ENCODE measurements at places on chromosomes 1 and 21.

GRCh38 chr1:167430134-167430848 lies 88.0 kb downstream of the CD247 start:
- DNase-seq: no peak

DNA sequence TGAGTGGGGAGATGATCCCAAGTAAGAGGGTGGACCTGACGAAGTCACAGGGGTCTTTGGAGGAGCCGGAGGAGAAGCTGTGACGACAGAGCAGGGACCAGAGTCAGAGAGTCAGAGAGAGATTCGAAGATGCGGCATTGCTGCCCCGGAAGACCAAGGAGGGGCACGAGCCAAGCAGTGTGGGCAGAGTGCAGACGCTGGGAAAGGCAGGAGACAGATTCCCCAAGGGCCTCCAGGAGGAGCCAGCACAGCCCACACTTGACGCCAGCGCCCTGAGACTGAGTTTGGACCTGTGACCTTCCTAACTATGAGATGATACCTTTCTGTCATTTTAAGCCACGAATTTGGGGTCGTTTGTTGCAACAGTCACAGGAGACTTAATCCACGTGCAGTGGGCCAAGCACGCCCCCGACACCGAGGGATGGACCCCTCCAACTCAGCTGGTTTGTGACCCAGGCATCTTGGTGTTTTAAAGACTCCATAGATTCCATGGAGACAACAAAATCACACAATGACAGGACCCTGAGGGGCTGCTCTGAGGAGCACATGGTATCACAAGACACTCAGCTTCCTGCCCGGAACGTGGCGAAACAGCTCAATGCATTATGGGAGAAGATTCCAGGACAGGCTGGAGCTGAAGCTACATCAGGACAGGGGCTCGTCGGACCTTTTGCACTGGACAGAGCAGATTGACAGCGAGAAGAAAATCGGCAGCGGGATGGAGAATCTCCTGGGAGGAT lies 11.0 kb upstream of the TFF1 start:
- DNase-seq: no peak

DNA sequence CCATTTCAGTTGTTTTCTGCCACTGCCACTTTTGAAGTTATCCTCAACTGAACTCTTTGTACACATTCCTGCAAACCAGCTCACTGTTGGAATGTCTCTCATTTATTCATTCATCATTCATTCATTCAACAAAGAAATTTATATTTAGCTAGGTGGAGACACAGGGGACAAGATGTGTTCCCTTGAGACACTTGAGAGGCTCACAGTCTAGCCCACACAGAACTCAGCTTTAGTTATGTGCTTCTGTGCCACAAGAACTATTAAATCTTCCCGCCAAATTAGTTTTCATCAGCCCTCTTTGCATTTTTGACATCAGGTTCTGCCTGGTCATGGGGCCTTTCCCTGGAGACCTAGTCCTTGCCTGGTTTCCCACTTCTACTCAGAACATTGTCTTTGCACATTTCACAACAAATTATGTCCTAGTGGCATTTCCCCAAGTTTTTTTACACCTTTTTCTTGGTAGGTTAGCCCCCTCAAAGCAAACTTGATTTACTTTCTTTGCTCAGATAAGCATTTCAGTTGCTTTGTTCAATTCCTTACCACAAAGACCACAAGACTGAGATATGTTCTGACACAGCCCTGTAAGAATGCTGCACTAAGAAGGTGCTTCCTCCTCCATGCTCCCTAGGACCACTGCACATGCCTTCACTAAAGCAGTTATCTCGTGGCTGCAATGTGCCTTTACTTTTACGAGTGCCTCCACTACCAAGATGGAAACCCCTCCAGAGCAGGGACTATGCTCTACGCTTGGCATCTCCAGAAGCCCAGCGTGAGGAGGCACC lies 31.0 kb downstream of the ILDR2 start:
- DNase-seq: peak; percentile 13

- no peak for DNase-seq
Measured at GRCh38 chr1:58768971-58769808, 14.7 kb downstream of the JUN start.

DNA sequence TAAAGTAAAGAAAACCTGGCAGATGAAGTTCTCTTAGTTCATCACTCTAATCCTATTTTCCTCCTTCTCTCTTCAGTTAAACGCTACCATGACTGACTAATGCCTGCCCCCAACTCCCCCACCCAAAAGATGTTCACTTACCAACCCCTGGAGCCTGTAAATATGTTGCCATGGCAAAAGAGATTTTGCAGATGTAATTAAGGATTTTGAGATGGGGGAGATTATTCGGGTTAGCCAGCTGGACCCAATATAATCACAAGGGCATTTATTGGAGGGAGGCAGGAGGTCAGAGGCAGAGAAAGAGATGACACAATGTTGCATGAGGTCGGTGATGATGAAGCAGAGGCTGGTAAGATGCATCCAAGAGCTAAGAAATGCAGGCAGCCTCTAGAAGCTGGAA lies 69.3 kb upstream of the PPP2R5A start:
- DNase-seq: no peak

- DNase-seq: no peak
Measured at GRCh38 chr21:41031701-41032220, 136.2 kb upstream of the BACE2 start.

GRCh38 chr1:219587801-219588561 lies 24.9 kb downstream of the ZC3H11B start:
- DNase-seq: no peak

- no peak for DNase-seq
Measured at GRCh38 chr1:39970274-39970673, 15.3 kb downstream of the MFSD2A start.

DNA sequence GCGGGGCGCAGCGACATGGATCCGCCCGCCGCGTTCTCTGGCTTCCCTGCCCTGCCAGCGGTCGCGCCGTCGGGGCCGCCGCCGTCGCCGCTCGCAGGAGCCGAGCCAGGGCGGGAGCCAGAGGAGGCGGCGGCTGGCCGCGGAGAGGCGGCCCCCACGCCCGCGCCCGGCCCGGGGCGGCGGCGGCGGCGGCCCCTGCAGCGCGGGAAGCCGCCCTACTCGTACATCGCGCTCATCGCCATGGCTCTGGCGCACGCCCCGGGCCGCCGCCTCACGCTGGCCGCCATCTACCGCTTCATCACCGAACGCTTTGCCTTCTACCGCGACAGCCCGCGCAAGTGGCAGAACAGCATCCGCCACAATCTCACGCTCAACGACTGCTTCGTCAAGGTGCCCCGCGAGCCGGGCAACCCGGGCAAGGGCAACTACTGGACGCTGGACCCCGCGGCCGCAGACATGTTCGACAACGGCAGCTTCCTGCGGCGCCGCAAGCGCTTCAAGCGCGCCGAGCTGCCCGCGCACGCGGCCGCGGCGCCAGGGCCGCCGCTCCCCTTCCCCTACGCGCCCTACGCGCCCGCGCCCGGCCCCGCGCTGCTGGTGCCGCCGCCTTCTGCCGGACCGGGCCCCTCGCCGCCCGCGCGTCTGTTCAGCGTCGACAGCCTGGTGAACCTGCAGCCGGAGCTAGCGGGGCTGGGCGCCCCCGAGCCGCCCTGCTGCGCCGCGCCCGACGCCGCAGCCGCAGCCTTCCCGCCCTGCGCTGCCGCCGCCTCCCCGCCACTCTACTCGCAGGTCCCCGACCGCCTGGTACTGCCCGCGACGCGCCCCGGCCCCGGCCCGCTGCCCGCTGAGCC lies 459 bp downstream of the FOXE3 start:
- DNase-seq: no peak

DNA sequence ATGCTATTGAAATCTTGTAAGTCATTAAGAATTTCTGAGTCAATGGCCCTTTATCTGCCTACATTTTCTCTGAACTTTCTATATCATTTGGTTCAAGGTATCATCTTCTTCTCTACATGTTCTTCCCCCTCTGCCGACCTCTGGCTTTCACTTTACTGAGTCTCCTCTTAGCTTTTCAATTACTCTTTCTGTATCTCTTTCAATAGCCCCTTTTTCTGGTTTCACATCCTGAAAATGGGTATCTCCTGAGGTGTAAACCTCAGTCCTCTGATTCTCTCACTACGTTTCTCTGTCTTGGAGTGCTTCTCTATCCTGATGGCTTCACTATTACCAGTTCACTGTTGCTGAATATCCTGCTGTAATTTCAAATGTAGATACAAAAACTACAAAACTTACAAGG lies 98.9 kb downstream of the LYST start:
- no peak for DNase-seq

- DNase-seq: no peak
Measured at GRCh38 chr1:226672339-226672762, 66.7 kb downstream of the ITPKB start.

DNA sequence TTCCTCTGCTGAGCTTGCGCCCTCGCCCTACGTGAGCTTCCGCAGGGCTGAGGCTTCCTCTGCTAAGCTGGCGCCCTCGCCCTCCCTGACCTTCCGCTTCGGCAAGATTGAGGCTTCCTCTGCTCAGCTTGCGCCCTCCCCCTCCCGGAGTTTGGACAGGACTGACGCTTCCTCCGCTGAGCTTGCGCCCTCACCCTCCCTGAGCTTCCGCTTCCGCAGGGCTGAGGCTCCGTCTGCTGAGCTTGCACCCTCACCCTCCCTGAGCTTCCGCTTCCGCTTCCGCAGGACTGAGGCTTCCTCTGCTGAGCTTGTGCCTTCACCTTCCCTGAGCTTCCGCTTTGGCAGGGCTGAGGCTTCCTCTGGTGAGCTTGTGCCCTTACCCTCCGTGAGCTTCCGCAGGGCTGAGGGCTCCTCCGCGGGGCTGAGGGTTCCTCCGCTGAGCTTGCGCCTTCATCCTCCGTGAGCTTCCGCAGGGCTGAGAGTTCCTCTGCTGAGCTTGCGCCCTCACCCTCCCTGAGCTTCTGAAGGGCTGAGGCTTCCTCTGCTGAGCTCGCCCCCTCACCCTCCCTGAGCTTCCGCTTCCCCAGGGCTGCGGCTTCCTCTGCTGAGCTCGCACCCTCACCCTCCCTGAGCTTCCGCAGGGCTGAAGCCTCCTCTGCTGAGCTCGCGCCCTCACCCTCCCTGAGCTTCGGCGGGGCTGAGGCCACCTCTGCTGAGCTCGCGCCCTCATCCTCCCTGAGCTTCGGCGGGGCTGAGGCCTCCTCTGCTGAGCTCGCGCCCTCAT lies 753.6 kb upstream of the TPTE start:
- no peak for DNase-seq

DNA sequence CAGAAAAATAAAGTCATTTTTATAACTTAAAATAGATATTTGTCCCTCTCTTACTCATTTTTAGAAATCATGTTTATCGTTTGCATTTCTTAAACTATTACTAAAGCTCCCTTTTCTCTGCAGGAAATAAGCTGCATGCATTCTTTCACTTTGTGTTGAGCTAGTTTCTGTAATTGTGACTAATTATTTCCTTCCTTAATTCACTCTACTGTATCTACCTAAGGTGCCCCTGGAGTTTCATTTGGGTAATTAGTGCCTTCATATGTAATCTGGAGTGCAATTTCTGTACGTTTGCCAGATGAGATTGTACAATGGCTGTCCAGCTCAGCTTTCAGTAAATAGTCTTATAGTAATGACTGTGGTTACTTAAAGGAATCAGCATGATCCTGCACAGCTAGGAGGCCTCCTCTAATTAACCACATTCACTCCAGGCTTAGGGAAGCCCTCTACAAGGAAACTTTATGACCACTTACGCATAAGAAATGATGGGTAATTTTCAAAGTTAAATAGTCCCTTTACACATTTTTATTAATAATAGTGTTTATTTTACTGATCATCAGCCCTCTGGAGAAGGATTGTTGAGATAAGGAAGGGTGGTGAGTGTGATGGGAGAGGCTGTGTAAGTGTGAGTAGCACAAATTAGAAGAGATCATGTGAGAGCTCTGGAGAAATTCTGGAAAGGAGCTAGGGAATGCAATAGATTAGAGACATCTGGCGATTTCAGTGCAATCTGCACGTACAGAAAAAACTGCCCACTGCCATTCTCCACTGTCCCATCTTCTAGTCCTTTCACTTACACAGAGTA lies 86.8 kb downstream of the LRRC8C start:
- DNase-seq: no peak

- no peak for DNase-seq
Measured at GRCh38 chr1:227006226-227006796, 66.2 kb downstream of the COQ8A start.

GRCh38 chr21:34615487-34615814 lies 538 bp upstream of the RCAN1 start:
- DNase-seq: no peak

GRCh38 chr1:48080331-48081255 lies 83.4 kb upstream of the TRABD2B start:
- DNase-seq: no peak

DNA sequence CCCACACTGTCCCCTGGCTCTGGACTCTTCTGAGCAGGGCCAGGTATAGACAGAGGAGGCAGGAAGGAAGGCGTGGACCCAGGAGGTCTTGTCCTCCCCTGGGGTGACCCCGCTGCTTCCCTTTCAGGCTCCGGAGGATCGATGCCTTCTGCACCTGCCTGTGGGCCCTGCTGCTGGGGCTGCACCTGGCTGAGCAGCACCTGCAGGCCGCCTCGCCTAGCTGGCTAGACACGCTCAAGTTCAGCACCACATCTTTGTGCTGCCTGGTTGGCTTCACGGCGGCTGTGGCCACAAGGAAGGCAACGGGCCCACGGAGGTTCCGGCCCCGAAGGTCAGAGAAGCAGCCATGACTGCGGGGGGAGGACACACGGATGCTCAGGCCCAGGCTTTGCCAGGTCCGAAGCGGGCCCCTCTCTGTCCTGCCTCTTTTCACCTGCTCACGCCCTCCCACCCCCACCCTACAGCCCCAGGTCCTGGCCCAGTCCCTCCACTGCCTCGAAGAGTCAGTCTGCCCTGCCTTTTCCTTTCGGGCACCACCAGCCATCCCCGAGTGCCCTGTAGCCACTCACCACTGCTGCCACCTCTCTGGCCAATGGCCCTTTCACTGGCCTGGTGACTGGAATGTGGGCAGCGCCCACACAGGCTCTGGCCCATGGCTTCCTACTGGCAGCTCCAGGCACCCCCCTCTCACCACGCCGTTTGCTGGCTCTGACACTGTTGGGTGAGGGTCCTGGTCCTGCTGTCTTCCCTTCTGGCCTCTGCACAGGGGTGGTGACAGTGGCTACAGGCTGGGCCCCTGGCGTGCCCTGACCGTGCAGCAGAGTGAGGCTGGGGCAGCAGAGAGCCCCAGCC lies 13.5 kb downstream of the TMEM201 start:
- no peak for DNase-seq

GRCh38 chr1:203571661-203572060 lies 55.0 kb upstream of the ATP2B4 start:
- DNase-seq: no peak

DNA sequence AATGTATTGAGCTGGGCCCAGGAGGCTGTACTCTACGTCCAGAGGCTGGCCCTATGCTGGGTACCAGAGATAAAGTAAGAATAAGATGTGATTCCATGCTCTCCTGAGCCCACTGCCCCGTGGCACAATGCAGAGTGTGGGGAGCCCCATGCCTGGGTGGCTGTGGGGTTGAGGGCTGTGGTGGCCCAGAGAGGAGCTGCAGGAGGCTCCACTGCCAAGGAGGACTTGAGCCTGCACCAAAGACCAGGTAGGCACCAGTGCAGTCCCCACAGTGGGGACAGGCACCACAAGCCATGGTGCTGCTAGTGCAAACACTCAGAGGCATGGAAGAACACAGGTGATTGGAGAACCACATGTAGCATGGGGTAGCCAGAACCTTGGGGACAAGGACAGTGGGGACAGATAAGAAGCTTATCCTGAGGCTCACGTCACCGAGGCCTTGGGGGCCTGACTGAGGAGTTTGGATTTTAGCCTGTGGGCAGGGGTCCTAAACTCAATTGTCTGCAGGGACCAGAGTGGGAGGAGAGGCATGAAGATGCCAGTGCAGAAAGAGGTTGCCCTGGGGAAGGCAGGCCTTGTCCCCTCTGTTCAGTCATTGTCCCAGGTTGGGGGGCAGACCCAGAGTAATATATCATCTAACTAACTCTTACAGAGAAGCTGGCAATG lies 21.9 kb upstream of the EPS8L3 start:
- DNase-seq: no peak

GRCh38 chr1:29625084-29625420 lies 388.7 kb downstream of the PTPRU start:
- DNase-seq: no peak

Data from T-helper 2 cell treated with Interferon-gamma antibody and Interleukin-4, amounts not matched to agents 5 μg/mL and 100 μg/mL, for 36 hours (primary cell).